ENCODE measurements at places on chromosomes 4 and X.
A peak's percentile ranks its signal among the peaks of the same experiment; 100 is the strongest.

- no peak for DNase-seq
These were observed 53.1 kb upstream of the GLRA2 start for GRCh38 chrX:14476205-14476604.

DNA sequence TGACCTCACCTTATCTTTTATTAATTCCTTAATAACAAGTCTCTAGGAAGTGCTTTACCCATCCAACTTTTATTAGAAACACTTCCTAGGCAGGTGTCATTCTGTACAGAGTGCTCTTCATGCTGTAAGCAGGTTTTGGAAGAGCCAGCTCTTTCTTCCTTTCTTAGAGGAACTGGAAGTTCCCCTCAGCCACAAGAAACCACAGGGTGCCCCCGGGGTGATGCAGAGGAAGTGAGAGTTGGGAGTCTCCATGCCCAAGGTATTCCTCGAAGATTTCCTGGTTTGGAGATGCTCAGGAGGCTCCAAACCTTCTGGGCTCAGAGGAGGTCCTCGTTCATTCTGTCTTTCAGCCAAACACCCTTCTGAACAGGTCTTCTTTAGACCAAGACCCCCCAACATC, 83.8 kb downstream of the EGF start:
- no peak for DNase-seq

GRCh38 chrX:75273483-75273882, 402 bp upstream of the UPRT start:
- DNase-seq = peak; percentile 1

DNA sequence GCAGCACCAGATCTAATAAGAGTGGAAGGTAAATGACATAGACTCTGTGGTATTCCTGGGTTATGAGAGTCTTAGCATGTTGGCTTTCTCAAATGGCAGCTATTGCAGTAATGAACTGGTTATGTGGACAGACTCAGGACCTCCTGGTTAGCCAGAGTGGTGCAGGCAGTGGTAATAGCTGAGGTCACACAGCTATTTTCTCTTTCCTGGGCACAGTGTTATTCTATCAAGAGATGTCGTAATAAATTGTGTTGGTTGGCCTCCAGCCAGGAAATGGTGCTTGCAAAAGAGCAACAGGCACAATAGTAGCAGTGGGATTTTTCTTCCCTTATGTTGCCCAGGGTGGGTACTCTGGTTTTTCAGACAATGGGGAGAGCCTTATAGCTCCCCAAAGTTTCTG, 279.2 kb upstream of the FGF16 start:
- DNase-seq = no peak

- no peak for DNase-seq
These were observed 38.0 kb upstream of the PDK3 start for GRCh38 chrX:24426921-24427746.

DNA sequence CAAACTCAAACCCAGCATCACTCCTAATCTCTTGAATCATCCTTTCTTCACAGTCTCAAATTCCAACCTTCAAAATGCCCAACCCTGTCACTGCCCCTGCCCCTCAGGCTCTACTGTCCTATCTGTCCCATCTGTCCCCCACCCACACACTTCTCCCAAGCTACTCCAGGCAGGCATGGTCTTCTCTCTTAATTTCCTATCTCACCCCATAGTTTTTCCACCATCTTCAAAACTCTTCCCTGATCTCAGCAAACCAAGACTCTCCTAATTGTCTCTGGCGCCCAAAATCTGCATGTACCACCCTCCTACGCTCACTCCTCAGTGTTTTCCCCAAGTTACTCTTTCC, 644 bp downstream of the LAMP2 start:
- DNase-seq = no peak

- no peak for DNase-seq
These were observed 14.6 kb downstream of the LDB2 start for GRCh38 chr4:16883806-16884205.
